Omental fat pad (tissue), 4 donors: ENCODE measurements at places on chromosomes 3 and 15. TPM values are rescaled to one million over a fixed set of nuclear protein-coding genes. Genes with fewer than 3 reads are reported as not detected.

DNA sequence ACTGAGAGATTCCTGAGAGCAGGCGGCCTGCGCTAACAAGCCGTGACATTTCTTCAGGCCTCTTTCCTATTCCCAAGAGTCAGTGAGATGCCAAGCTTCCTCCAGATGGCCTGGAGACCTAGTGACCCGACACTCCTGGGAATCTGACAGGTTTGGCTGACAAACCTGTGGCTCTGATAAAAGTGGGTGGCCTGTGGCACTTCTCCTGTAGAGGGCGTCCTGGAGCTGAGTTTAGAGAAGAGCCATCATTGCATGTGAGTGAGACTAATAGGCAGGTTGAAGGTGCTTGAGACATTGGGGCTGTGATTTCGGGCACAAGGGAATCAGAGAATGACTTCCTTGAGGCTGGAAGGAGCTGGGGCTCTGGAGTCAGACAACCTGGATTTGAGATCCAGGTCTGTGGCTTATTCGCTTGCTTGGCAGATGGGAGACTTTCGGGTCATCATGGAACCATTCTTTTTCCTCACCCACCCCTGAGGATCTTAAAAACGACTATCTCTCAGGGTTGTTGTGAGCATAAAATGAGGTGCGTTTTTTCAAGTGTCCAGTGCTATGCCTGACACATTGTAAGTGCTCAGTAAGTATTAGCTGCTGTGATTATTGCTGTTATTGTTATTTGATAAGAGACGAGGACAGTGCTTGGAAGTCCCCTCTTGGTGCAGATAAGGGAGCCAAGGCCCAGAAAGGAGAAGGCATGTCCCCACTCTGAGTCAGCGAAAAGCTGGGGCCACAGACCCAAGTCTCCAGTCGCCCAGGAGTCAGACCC, 77.2 kb downstream of the SCN10A start:
- DNase-seq = no peak

The CHST13 gene
- total RNA-seq = 1.7 TPM

DNA sequence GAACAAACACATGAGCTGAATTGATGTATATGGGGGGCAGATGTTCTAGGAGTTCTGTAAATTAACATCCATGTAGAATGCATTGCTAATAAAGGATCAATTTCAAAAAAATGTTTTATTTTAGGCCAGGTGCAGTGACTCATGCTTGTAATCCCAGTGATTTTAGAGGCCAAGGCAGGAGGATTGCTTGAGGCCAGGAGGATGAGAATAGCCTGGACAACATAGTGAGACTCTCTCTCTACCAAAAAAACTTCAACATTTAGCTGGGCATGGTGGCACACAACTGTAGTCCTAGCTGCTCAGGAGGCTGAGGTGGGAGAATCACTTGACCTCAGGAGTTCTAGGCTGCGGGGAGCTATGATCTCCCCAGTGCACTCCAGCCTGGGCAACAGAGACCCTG, 6.5 kb upstream of the NUP210 start:
- DNase-seq = no peak

GRCh38 chr15:93028111-93028631, 60.8 kb downstream of the RGMA start:
- no peak for DNase-seq

DNA sequence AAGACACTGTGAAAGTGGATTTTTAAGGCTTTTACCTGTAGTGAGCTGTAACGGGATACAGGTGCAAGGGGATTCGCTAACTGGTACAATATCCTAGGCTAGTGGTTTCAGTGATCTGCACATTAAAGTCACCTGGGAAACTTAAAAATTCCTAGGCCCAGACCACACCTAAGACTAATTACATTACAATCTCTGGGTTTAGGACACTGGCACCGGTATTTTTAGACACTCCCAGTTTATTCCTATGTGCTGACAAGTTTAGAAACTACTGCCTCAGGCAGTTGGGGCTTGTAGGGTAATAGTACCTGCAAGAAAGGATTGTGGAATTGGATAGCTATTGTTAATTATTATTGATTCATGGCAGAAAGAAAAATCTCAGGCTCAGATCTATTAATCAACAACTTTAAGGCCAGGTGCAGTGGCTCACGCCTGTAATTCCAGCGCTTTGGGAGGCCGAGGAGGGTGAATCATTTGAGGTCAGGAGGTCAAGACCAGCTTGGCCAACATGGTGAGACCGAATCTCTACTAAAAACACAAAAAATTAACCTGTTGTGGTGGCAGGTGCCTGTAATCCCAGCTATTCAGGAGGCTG, 50.4 kb upstream of the CASR start:
- DNase-seq = no peak

DNA sequence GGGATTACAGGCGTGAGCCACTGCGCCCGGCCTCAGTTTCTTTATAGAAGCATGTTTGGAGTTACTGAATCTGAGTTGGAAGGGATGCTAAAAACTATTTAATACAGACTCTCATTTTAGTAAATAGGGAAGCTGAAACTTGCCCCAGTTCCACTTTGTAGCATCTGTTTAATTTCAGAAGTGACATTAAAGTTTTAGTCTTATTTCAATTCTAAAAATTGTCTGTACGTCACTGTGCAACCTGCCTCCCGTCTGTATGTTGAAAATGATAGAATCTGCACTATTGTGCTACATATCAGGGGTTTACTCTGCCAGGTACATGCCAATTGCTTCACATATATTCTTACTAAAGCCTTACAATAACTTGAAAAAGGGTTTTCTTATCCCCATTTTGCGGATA, 15.3 kb downstream of the CNOT10 start:
- no peak for DNase-seq

GRCh38 chr3:29701326-29701983, 420.6 kb downstream of the RBMS3 start:
- no peak for DNase-seq

The PTPRG gene
- total RNA-seq = 90.0 TPM

The GP5 gene
- total RNA-seq = 0.19 TPM

The IRAK2 gene
- total RNA-seq = 6.1 TPM

- no peak for DNase-seq
Observed at GRCh38 chr3:28125342-28125741, 116.1 kb upstream of the CMC1 start.

DNA sequence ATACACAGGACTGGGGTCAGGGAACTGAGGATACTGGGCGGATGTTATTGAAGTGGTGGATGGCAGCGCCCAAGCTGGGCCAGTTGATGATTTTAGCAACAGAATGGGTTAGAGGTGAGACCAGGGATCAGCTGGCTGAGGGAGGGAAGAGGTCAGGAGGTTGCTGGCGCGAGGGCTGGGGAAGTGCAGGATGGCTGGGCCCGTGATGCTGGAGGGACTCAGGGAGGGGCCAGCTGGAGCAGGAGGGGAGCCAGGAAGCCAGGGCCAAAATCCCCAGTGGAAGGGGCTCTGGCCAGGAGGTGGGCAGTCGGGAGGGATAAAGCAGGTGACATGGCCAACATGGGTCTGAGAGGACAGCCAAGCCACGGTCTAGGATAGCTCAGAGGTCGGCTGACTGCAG, 178.0 kb downstream of the NSMCE3 start:
- DNase-seq = no peak

GRCh38 chr15:65423150-65423975, 616 bp upstream of the IGDCC4 start:
- DNase-seq = no peak

The KLF15 gene
- total RNA-seq = 73.1 TPM
